Nephron progenitor cell (in vitro differentiated cells): ENCODE measurements at places on chromosomes 4 and X.

DNA sequence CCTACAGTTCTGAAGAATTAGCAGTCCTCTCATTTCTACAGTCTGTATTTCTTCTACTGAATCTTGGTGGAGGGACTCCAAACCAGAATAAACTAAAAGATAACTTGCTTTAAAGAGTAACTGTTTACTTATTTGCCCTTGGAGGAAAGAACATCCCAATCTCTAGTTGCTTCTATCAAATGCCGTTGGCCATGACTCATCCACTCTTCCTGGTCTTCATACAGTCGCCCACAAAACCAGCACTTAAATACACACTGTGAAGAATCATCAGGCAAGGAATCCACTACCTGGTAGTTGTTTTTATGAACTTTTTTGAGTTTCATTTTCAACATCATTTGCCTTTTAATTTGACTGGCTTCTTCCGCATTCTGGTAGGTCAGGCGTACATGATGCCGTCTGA lies 14.2 kb downstream of the ZNF518B start:
- no peak for DNase-seq

GRCh38 chrX:20362268-20363267 lies 95.9 kb upstream of the RPS6KA3 start:
- no peak for DNase-seq

GRCh38 chr4:930827-931193 lies 1.3 kb downstream of the GAK start:
- DNase-seq = no peak

- DNase-seq = no peak
These were observed 304.2 kb downstream of the ARHGAP24 start for GRCh38 chr4:85779165-85779564.

DNA sequence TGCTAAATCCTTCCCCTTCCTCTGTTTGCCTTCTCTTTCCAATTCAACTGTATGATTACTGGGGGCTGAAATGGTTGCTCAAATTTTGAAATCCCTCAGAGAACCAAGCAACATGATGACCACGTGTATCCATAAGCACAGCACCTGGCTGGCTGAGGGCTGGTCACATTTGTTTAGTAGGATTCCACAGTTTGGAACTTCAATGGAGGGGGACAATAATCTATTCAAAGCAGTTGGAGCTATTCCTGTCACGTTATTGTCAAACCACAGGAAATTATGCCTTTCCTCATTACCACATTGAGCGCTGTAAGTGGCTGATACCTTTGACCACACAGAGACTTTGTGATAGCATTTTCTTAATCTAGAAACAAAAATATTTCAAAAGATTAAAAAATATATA lies 7.0 kb downstream of the TMSB4X start:
- no peak for DNase-seq

- DNase-seq = no peak
These were observed 121.6 kb upstream of the STK26 start for GRCh38 chrX:131901546-131901945.

DNA sequence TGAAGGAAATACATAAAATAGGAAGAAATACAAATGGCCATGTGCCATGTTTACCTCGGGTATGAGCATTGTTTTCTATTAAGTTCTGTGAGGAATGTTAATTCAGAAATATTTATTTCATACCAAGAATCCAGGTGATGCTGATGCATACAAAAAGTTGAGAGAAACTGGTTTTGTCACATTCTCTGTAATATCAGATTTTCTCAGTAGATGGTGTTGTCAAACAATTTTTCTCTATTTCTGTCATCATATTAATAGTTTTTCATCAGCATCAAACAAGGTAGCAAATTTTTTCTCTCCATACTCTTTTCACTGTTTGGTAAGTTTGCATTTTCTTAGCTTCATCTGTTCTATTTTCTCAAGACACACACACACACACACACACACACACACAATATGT lies 179.8 kb downstream of the KLHL4 start:
- no peak for DNase-seq

- no peak for DNase-seq
These were observed 37.1 kb downstream of the SRPX start for GRCh38 chrX:38183596-38183995.

- DNase-seq = no peak
These were observed 174.7 kb upstream of the PPP1R2C start for GRCh38 chrX:42952621-42953020.

- no peak for DNase-seq
These were observed 21.0 kb upstream of the GEMIN8 start for GRCh38 chrX:14050709-14051108.
